ENCODE measurements at places on chromosomes 11 and 22.
A peak's percentile ranks its signal among the peaks of the same experiment; 100 is the strongest.

DNA sequence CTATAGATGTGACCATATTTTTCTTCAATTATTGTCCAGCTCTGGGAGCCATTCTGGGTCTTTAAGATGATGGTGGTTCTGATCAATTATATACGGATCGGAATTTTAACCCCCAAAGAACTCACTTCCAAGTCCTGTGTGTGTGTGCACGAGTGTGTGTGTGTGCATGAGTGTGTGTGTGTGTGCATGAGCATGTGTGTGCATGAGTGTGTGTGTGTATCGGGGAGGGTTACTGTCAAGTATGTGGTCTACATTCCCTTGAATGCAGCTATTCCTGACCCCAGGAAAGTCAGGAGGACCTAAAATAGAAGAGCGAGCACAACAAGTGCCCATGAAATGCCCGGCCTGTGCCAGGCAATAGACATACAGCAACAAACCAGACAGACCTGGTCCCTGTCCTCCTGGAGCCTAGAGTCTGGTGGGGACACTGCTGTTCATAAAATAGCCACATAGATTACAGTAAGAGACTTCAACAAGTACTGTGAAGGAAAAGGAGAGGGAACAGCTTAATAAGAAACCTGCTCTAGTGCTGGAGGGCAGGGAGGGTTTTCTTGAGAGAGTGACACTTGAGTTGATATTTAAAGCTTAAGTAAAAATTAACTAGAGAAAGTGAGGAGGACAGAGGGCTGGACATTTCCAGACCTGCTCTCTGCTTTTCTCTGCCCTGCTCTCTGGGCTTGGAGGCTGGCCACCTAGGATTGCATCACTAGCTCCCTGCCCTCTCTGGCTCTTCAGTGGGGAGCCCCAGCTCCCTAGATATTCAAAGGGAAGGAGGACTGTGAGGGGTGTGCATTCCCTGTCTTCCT lies 66.1 kb upstream of the SPON1 start:
- DNase-seq: peak; percentile 85

DNA sequence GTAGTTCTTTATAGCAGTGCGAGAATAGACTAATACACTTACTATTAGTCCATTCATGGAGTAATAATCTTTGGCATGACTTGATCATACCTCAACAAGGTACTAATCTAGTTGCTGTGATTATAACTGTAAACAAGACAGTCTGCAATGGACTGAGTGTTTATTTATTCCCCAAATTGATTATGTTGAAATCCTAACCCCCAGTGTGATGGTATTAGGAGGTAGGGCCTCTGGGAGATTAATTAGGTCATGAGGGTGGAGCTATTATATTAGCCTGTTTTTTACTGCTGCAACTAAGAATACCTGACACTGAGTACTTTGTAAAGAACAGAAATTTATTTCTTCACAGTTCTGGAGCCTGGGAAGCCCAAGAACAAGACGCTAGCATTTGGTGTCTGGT lies 30.9 kb upstream of the CSNK2A3 start:
- no peak for DNase-seq

DNA sequence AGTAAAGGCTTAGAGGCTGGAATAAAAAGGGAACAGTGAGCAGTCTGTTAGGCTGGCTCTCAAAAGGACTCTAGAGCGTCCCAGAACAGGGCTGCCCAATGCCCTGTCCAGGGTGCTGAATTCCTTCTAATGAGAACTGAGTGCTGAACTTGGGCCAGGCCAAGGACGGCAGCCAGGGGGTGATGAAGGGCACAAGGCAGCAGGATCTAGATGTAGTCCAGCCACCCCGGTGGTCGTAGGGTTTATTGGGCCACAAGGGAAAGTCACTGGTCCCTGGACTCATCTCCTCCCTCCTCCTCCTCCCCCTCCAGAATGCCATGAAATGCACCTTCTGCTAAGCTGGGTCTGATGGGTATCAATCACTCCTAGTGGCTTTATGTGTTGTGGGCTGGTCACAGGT lies 19.2 kb downstream of the NPTXR start:
- DNase-seq: peak; percentile 68

GRCh38 chr11:65014726-65015227 lies 817 bp downstream of the ARL2 start:
- DNase-seq: no peak

GRCh38 chr22:37509059-37509860 lies 10.0 kb downstream of the CARD10 start:
- no peak for DNase-seq

GRCh38 chr22:43110927-43111623 lies 525 bp downstream of the BIK start:
- DNase-seq: no peak

DNA sequence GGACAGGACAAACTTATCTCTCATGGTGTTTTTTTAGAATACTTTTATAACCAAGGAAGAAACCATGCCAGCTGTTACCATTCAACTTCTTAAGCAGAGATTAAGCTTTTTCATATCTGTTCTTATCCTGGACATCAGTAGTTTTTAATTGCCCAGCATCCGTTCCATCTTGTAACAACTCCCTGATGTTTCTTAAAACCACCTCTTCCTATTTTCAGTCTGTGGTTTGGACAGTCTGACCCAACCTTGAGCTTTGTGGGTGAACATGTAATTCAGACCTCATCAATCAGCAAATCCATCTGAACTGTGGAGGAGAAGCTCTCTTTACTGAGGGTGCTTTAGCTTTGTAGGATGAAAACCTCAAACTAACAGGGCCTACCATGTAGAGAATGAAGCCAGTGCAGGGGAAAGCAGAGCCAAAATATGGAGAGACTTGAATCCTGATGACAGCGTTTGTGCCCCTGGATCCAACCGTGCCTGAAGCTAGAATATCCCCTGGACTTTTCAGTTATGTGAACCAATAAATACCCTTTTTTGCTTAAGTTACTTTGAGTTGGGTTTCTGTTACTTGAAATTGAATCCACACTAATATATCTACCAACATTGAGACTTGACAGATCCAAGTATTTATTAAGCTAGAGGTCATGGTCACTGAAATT lies 9.4 kb downstream of the TUG1 start:
- DNase-seq: no peak

GRCh38 chr11:130439160-130439519 lies 9.3 kb upstream of the ADAMTS15 start:
- DNase-seq: no peak

DNA sequence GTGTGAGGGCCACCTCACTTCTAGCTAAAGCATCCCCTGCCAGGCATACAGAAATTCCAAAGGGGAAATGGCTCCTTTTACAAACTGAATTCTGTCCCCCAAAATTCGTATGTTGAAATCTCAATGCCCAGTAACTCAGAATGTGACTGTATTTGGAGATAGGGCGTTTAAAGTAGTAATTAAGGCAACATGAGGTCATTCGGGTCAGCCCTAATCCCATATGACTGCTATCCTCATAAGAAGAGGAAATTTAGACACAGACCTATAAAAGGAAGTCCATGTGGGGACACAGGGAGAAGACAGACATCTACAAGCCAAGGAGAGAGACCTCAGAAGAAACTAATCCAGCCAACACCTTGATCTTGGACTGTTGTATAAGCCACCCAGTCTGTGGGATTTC lies 119.1 kb downstream of the CHST1 start:
- DNase-seq: no peak

DNA sequence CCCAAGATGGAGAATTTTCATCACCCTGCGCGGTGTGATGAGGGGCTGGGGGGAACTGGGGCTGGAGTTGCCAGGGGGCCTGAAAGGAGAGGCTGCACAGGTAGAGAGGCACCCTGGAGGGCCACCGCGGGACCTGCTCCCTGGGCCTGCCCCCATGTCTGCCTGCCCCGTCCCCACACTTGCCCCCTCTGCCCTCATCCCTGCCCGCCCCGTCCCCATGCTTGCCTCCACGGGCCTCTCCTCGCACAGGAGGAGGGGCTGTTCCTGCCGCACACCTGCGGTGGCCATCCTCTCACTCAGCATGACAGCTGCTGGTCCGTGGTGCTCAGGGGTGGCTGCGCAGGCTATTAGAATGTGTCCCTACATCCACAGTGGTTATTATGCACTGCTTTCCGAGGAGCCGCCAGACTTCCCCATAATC lies 43.5 kb downstream of the LINC01488 start:
- no peak for DNase-seq

DNA sequence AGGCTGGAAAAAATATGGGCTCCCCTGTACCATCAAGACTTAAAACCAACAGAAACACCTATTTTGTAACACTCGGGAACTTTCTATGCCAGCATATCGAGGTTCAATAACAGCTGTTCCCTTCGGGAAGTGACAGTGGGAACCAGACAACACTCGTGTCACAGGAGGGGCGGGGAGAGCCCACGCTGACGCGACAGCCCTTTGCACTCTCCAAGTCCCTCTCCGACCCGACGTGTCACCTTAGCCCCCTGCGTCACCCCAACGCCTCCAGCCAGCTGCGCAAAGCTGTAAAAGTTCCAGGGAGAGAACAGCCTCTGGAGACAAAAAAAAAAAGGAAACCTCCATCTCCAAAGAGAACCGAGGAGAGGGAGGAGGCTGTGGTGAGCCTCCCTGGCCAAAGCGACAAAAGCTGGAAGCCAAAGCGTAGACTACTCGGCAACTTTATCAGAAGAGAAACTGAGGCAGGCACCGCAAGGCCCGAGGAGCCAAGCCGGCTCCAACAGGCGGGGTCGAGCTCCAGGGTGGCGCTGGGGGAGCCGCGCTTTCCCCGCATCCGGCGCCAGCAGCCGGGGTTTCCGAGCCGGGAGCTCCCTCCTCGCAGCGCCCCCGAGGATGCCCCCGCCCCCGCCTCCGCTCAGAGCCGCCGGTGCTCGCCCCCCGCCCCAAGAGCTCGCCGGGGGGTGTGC lies 751 bp downstream of the ARFGAP3 start:
- DNase-seq: peak; percentile 48

DNA sequence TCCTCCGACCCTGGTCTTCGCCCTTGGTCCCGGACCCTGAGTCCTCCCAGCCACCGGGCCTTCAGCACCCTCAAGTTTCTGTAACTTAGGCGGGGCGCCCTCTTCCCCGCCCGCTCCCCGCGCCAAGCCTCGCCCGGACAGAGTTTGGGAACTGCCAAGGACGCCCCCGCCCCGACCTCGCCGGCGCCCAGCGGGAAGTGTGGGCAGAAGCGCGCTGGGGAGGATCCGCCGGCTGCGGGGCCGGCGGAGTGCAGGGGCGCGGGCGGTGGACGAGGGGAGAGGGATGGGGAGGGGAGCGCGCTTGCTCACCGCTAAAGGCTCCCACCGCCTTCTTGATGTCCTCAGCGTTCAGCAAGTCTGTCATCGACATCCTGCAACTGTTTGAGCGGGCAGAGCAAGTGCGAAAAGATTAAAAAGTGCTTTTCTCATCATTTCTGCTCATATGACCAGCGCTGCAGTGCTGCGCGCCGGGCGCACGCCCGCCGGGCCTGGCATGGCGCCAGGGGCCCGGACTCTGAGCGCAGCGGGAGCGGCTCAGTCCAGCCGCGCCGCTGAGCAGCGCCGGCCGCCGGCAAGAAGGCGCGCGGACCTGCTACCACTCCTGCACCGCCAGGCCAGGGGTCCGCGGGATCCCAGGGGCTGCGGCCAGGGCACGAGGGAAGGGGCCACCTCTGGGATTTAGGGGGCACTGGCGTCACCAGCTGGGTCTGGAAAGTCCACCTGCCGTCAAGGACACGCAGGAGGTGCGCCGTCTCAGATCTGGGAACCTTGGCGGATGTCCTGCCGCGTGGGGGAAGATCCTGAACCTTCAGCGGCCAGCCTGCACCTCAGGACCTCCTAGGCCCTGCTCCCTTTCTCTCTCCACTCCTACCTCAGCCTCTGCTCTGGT lies at the start of gene PVALB:
TSS of gene PVALB (minus strand) at position 400 of the 889 bp plus-strand sequence. CDS start at position 370, 30 bp downstream.
- DNase-seq: peak; percentile 16

DNA sequence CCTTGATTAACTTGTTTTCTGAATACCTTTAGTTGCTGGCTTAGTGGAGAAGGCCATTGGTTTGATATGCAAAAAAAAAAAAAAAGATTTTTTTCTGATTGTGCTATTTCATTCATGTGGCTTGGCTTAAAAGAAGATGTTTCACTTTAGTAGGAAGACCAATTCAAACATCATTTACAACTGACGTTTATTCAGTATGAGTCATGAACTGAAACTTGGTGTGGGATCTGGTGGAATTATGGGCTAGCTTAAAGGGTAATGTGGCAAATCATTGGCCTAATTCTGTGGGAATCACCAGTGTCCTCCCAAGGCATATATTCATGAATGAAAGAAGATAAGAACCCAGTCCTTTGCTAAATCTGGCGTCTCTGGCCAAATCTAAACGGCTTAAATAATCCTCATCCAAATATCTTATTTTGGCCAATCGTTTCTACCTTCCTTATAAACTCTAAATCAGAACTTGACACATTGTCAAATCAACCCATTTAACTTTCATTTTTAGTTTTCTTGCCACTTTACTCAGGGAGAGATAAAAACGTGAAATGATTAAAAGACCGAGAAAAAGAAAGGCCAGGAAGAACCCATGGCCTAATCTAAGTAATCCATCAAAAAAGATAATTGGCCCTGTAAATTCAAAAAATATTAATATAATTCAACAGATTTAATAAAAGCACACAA lies 77.0 kb downstream of the DDIAS start:
- DNase-seq: peak; percentile 4

DNA sequence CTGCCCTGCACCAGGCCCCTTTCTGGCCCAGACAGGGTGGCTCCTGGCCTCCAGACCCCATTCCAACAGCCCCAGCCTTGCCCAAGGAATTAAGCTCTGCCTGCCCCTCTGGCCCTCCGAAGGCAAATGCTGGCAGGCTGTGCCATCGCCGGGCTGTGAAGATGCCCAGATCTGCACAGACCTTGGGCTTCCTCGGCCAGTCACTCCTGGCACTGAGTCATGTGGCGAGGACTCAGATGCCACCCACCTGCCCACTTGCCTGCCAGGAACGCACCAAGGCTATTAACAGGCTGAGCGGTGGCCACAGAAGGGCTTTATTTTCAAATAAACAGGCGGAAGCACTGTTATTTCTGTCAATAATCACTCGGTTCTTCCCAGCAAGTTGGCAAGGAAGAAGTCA lies 50.3 kb upstream of the TTLL12 start:
- DNase-seq: no peak

DNA sequence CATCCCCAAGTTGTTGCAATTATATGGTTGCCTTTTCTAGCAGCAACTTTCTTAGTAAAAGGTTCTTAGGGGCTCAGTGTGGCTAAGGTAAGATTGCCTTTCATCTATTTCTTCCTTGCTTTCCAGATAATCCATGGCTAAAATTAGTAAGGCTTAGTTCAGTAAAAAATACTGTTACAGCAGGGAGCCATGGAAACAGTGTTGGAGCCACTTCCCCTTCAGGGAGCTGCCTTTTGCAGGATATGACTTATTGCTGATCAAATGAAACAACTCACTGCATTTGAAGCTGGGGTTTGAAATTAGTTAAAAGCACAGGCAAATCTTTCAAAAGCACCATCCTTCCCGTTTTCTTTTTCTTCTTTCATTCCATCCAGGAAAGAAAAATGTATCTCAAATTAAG lies 184.3 kb downstream of the C11orf87 start:
- DNase-seq: no peak

All from Caki2 (cell line).